Left hindlimb (tissue), 1 donor: ENCODE measurements at places on chromosomes 6 and 20.

DNA sequence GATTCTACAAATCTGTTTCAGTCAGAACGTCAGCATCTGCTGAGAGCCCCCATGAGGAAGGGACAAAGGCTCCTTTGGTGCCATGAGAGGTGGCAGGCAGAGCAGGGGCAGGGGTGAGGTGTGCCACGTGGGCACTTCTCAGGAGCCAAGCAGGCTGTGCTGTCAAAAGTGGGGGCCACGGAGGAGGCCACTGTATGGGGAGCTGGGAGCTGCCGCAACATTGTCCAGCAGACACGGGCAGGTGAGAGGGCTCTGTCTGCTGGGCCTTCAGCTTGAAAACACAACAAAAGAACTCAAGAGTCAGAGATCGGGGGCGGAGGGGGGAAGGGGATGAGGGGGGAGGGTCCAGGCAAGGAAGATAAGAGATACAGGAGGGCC, 21.6 kb upstream of the FOXP4 start:
- DNase-seq = no peak

DNA sequence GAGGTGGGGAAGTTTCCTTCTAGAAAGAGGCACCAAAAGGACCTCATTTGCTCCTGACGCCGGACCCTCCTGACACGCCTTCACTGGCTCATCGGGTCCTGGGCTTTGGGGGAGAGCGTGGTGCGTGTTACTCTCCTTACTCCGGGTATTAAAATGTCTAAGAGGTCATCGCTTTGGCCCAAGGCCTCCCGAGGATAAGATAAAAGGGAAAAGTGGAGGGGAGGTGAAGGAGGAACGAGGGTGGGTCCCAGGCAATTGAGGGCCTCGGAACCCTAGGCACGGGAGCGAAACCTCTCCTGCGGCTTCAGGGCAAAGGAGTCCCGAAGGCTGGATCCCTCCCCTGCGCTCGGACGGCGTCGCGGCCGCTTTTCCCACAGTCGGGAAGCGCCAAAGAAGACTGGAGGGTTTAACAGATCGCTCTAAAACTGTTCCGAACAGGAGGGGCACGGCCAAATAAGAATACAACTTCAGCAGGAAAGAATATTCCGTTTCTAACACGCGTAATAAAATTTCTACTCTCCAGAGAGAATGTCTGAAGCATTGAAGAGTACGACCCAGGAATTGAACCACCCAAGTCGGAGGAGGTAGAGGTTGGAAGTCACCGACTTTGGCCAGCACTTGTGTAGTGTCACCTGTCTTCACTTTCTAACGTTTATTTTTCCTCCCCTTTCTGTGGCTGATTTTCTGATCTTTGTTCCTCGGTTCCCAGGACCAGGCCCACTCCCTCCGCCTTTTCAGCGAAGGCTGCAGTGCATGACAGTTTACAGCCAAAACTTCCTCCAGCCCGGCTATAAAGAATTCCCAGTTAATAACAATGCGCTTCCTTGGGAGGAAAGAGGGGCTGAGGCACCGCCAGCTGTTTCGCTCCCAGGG, 2.1 kb upstream of the TBXT start:
- DNase-seq = no peak

- DNase-seq = no peak
Measured at GRCh38 chr20:23476015-23476754, 14.7 kb upstream of the CST8 start.

GRCh38 chr20:16381444-16381843, 191.8 kb downstream of the KIF16B start:
- DNase-seq = no peak

DNA sequence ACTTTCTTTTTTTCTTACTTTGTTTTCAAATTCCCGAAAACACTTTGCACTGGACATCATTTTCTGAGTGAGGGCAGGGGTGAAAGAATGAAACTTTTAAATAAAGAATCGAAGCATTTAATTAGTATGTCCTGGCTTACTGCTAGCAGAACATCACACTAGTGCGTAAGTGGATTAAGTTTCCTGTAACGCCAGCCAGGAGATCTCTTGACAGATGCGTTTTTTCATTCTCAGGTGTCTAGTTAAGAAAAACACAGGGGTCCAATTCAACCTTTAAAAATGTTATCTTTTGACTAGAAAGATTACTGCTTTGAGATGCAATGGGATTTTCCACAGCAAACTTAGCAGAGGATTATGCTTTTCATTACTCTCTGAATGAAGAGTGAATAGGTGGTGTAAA, 858.8 kb upstream of the EPHA7 start:
- DNase-seq = no peak

DNA sequence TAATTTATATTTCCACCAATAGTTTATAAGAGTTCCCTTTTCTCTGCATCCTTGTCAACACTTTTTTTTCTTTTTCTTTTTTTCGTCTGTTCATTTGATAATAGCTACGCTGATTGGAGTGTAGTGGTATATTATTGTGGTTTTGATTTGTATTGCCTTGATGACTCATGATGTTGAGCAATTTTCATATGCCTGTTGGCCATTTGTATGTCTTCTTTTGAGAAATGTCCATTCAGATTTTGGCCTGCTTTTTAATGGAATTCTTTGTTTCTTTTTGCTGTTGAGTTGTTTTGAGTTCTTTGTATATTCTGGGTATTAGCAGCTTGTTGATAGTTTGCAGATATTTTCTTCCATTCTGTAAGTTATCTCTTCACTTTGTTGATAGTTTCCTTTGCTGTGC, 773.4 kb downstream of the KIF16B start:
- no peak for DNase-seq

- no peak for DNase-seq
Measured at GRCh38 chr6:23977706-23978105, 148.3 kb upstream of the NRSN1 start.

DNA sequence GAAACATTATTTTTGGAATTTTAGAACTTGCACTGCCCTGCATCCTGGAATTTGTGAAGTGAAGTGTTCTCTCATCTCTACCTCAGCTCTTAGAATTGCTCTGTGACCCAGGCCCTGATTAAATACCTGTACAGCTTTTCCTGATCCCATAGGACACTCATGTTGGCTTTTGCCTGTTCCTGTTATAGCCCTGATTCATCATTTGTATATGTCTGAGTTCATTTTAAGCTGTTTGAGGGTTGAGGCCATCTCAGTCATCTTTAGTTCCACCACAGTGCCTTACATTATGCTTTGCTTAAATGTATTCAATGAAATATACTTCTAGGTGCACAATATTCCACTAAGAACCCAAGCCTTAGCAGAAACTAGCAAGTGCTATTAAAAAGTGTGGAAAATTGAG, 26.4 kb downstream of the ZFAND3 start:
- no peak for DNase-seq

DNA sequence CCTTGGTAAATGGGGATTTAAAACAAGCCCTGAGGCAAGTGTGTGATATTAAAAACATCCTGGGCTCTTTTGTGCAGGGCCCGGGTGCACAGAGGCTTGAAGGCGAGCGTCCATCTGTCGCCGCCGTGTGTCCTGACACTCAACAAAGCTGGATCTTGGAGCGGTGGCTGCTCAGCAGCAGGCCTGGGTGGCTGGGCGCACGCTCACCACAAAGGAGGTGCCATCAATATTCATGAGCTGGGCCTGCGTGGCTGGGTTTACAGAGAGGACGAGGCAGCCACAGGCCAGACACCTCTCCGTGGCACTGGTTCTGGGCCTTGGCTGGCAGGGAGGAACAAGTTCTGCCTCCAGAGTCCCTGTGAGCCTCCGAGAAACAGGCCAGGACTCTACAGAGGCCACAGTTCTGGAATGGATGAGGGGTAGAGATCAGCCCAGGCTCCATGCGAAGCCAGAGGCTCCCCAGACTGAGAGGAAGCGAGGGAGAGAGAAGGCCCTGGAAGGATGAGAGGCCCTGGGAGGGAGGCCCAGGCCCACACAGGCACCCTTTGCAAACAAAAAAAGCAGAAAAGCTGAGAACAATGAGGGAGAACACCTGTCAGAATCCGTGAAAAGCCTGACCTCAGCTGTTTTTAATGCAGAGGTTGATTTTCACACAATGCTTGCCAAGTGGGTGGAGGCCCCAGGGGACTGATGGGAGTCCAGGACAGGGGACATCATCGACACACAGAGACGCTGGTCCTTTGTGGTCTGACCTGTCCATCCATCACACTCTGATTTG, 21.9 kb downstream of the BHLHE23 start:
- DNase-seq = no peak

GRCh38 chr6:56906752-56907151, 48.2 kb upstream of the BEND6 start:
- no peak for DNase-seq

DNA sequence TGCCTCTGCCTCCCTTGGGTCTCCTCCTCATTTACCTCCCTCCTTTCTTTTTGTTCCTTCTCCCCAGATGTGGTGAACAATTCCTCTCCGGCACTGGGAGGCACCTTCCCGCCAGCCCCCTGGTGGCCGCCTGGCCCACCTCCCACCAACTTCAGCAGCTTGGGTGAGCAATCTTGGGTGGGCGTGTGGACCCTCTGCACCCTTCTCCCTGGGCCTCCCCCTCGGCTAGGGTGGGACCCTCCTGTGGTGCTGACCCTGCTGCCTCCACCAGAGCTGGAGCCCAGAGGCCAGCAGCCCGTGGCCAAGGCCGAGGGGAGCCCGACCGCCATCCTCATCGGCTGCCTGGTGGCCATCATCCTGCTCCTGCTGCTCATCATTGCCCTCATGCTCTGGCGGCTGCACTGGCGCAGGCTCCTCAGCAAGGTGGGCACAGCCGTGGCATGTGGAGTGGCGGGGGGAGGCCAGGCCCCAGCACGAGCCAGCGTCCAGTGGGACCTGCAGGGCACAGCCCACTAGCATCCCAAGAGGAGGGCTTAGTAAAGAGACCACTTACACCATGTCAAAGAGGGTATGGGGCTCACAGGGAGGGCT, 8.8 kb downstream of the DDR1 start:
- DNase-seq = peak; percentile 13

GRCh38 chr6:143697076-143697800, 19.5 kb downstream of the PHACTR2 start:
- no peak for DNase-seq

GRCh38 chr6:11497881-11498280, 39.7 kb upstream of the TMEM170B start:
- no peak for DNase-seq

DNA sequence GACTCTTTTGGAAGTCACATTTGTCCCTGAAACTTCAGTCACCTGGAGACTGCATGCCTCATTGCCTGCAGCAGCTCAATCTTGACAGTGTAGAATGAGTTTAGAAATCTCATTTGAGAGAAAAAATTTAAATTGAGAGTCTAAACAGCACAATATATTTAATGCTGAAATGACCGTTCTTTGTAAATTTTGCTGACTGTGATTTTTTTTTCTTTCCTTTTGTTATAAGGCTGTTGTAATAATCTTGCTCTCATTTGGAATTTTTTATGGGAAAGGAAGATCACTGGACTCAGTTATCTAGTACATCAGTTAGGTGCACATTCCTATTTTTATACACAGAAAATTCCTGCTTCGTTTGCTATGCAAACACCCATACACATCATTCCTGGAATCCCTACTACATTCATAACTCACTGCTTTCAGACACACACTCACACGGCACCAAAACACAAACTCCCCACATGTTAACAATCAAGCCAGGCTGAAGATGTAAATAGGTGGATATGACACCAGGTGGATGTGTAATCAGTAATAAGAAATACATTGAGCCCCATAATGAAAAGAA, 43.8 kb downstream of the PTCHD4 start:
- DNase-seq = no peak

GRCh38 chr6:36683145-36683655, 4.7 kb downstream of the CDKN1A start:
- no peak for DNase-seq

DNA sequence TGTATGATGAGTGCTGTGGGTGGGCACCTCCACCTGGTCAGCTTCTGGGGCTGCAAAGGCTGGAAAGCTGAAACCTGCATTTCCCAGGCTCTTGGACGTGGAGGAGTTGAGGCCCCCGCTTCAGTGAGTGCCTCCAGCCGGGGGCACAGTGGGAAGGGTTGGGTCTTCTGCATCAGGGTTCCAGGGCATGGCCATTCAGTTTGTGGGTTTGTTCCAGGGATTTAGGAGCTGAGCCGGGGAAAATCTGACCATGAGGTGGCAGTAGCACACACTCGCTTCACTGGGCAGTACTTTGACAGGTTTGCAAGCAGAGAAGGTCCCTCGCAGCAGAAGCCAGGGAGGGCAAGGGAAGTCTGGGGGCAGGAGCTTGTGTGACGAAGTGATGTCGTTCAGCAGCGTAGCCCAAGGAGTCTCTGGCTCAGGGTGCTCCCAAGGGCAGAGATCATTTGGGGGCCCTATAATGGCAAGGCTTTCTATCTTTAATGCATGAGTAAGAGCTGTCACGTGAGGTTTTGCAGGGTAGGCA, 69.5 kb upstream of the SULF2 start:
- no peak for DNase-seq

GRCh38 chr6:90347411-90347851, 50.8 kb upstream of the BACH2 start:
- DNase-seq = no peak

GRCh38 chr6:11486959-11487358, 50.6 kb upstream of the TMEM170B start:
- DNase-seq = no peak
